ENCODE measurements at places on chromosomes 7 and 10.

- no peak for DNase-seq
These were observed 647.5 kb upstream of the IGFBP3 start for GRCh38 chr7:46568420-46569132.

- DNase-seq, result no peak
These were observed 32.9 kb downstream of the ENTPD1 start for GRCh38 chr10:95788830-95789229.

DNA sequence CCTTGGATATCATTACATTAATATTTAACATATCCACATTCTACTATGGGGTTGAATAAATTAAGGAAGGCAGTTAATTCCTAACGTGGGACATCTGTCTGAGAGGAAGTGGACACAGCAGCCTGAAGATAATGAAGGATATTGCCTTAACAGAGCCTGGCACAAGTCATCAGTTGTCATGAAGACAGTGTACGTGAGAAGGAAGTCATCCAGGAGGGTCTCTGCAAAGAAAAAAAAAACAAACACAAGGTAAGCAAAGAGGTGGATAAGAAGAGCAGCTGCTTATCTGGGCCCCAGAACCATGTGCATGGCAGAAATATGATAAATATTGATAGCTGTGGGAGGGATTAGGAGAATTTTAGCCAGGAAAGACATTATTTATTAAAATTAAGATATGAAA lies 190.0 kb downstream of the RAPGEF5 start:
- no peak for DNase-seq

GRCh38 chr10:120473593-120473992 lies 16.6 kb downstream of the PLPP4 start:
- no peak for DNase-seq

DNA sequence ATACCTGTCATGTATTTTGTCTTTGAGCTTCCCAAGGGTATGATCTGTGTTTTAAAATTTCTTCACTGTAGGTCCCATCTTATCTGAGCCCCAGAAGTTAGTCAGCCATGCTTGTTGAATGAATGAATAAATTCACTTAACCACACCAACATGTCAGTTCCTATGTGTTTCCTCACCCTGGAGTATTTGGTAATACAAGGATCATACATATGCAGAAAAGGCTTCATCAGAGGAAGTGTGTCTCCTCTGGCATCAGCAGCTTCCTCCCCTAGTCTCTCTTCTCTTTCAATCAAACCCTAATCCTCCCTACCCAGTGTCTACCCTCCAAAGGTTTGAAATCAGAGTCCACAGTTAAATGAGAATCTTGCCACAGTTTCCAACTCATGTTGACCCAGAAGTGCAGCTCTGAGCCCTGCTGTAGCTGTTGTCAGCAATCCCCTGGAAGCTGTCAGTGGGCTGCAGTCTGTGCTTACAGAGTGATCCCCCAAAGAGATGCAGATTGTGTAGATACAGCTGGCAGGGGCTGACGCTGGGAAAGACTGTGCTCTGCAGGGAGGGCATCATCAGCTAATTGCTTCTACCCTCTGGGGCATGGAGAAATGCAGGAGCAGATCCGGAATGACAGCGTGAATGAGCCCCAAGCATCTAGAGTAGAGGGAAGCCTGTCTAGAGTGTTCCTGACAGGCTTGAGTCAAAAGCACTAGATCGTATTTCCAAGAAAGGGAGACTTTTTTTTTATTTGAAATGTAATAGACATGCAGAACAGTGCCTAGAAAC lies 105.0 kb upstream of the WDR11 start:
- no peak for DNase-seq

- DNase-seq, result no peak
These were observed 146.7 kb upstream of the UNC5B start for GRCh38 chr10:71065659-71066058.
